ENCODE measurements at places on chromosomes 3 and 15. TPM values are rescaled to one million over a fixed set of nuclear protein-coding genes. Genes with fewer than 3 reads are reported as not detected.

- H3K27me3 ChIP-seq = no peaks in the 10 kb centered on the region
- no peaks in the 10 kb centered on the region for H3K36me3 ChIP-seq
- H3K4me1 ChIP-seq = no peaks in the 10 kb centered on the region
Measured at GRCh38 chr3:82736696-82737277, 975.3 kb upstream of the GBE1 start.

GRCh38 chr3:42960282-42960681 is 18.8 kb upstream of the GASK1A start:
- H3K36me3 ChIP-seq = no peaks in the 10 kb centered on the region
- H3K4me1 ChIP-seq = no peaks in the 10 kb centered on the region
- no peak overlapping the region for H3K4me3 ChIP-seq
- DNase-seq = no peak
- no peaks in the 10 kb centered on the region for H3K27me3 ChIP-seq
- no peak overlapping the region for H3K27ac ChIP-seq

GRCh38 chr3:57896691-57897090 is 111.5 kb upstream of the FLNB start:
- H3K36me3 ChIP-seq = peaks cover 8% of the 10 kb centered on the region
- H3K27me3 ChIP-seq = no peaks in the 10 kb centered on the region
- no peak overlapping the region for H3K4me3 ChIP-seq

GNAT1 gene
- not detected for polyA plus RNA-seq

Measured in large intestine (tissue), 12 donors.